Astrocyte (in vitro differentiated cells and primary cell): ENCODE measurements at places on chromosomes 7 and 10. TPM values are rescaled to one million over a fixed set of nuclear protein-coding genes. Genes with fewer than 3 reads are reported as not detected.

Gene MTPN
- total RNA-seq, result 173 and 183 TPM in 2 replicates

Gene PRLHR
- not detected in 2 replicates for total RNA-seq

- no peak for DNase-seq
Measured at GRCh38 chr7:120431016-120431415, 158.0 kb downstream of the KCND2 start.

Gene ZPBP
- not detected in 2 replicates for total RNA-seq

Gene SLC26A3
- not detected in 2 replicates for total RNA-seq

Gene NKX2-3
- total RNA-seq, result not detected in 2 replicates

Gene NEUROG3
- total RNA-seq, result not detected in 2 replicates

Gene ZNF365
- total RNA-seq, result 8.9 and 11.0 TPM in 2 replicates

DNA sequence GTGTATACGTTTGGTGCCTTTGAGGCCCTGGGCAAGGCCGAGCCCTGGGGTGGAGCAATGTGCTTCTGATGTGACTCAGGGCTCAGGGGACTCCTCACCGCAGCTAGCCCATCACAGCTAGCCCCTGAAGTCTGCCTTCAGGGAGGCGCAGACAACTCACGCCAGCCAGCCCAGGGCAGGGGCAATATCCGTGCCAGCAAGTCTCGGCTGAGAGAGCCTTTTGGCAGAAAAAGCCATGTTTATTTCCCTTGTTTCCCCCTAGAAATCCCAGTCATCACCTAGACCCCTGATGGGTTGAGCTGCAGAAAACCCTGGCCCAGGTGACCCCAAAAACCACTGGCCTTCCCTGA, 90.4 kb downstream of the CHST15 start:
- DNase-seq, result no peak

Gene TES
- total RNA-seq, result 179 and 184 TPM in 2 replicates

- DNase-seq, result no peak
Measured at GRCh38 chr10:127787873-127788272, 50.9 kb downstream of the FOXI2 start.

Gene LUC7L2
- total RNA-seq, result 87.8 and 91.8 TPM in 2 replicates
